Activated CD8-positive, alpha-beta T cell treated with anti-CD3 and anti-CD28 coated beads, Interleukin-2, amount 10 ng/mL, durations not matched to agents 7 days and 5 days (primary cell): ENCODE measurements at places on chromosomes 5 and 9.
A peak's percentile ranks its signal among the peaks of the same experiment; 100 is the strongest.

DNA sequence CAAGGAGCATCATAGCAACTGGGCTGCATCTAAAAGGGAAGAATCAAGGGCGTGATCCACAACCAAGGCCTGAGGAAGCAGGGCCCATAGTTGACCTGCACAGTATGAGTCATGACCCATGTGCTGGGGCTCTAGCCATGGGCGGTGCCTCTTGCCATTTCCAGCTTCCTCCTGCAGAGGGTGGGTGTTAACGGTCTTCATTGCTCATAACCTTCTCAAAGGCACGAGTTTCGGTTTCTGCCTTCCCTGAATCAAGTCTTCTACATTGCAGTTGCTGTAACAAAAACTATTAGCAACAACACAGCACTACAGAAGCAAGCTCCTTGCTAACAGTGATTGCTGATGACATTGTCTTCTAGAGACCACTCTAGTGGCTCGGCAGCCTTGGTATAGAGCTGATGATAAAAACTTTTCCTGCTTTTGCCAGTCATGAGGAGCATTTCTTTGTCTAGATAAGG lies 66.9 kb downstream of the CTSL start:
- H3K27ac ChIP-seq = peak overlapping the region; percentile 56
- H3K4me3 ChIP-seq = no peak overlapping the region
- no peaks in the 10 kb centered on the region for H3K27me3 ChIP-seq
- H3K36me3 ChIP-seq = no peaks in the 10 kb centered on the region

DNA sequence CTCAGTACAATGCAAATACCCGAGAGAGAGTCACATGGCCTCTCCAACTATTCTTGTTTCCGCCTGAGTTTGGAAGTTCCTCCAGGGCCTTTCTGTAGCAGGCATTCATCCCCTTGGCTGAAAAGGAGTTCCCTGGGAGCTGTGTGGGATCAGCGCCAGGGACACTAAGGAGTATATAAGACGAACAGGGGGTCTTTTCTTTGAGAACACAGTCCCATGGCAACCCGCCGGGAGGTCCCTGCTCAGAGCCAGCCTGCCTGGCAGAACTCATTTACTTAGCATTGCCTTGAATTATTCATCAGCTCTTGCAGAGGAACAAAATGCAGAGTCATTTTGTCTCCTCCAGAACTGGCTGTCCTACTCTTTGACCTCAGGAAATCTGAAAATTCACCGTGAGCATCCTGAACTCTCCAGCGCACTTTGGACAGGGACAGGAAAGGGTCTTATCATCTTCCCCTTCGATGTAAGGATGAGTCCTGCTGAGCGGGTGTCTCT lies 120.4 kb upstream of the OSMR start:
- DNase-seq = no peak
- H3K4me3 ChIP-seq = no peak overlapping the region
- H3K36me3 ChIP-seq = no peaks in the 10 kb centered on the region
- H3K27me3 ChIP-seq = peaks cover 5% of the 10 kb centered on the region
- H3K4me1 ChIP-seq = no peaks in the 10 kb centered on the region

DNA sequence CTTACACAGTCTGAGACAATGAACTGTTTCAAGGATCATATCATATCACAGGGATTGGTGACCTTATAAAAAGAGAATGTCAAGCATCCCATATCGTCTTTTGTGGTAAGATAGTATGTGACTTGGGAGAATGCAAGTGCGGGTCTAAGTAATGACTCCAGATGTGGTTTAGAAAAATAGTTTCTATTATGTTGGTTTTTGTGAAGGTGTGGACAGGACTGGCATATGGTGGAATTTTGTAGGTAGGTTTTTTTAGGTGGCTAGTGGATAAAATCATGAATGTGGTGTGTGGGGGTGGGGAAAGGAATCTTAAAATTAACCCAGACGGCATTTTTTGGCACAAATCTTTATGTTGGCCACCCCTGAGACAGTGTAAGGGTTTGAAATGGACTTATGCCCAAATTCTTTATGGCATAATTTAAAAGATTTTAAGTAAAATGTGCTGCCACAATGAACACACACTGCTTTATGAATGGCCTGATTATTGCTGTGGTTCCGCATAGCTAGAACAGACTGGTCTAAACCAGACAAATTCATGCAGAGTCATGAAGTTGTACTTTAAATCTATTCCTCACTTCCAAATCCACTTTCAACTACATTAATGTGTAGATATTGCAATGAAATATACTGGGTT lies 204.8 kb upstream of the HAPLN1 start:
- no peak overlapping the region for H3K4me3 ChIP-seq

DNA sequence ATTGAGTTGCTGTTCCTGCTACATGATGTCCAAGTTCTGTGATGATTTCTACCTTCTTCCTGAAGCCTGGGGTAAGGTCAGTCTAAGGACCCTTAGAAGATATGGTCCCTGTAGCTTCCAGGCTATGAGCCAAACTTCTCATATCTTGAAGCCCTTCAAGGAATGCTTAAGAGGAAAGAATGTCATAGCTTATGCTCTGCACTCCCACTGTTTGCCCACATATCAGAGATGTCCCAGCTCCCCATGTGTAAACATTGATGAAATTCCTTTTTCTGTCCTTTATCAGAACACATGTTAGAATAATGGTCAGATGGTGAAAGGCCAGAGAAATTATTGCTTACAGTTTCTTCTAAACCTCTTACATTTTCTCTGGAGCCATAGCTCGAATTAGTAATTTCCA lies 41.4 kb upstream of the RUSC2 start:
- H3K4me1 ChIP-seq = no peaks in the 10 kb centered on the region
- no peaks in the 10 kb centered on the region for H3K36me3 ChIP-seq
- H3K4me3 ChIP-seq = no peak overlapping the region
- H3K27me3 ChIP-seq = peaks cover 25% of the 10 kb centered on the region
- no peak for DNase-seq

GRCh38 chr9:134344068-134344799 lies 18.0 kb downstream of the RXRA start:
- H3K27ac ChIP-seq = peak overlapping the region; percentile 61
- H3K27me3 ChIP-seq = no peaks in the 10 kb centered on the region
- H3K4me3 ChIP-seq = no peak overlapping the region
- H3K36me3 ChIP-seq = no peaks in the 10 kb centered on the region
